CD8-positive, alpha-beta memory T cell (primary cell): ENCODE measurements at places on chromosomes 2 and 18. TPM values are rescaled to one million over a fixed set of nuclear protein-coding genes. Genes with fewer than 3 reads are reported as not detected.

MYOM1 gene
- total RNA-seq, result 1.2 TPM

- peak; percentile 67 for DNase-seq
Measured at GRCh38 chr2:86442642-86443005, 1.5 kb downstream of the KDM3A start.

- no peak for DNase-seq
Measured at GRCh38 chr18:48993586-48993985, 42.8 kb upstream of the SMAD7 start.

DNA sequence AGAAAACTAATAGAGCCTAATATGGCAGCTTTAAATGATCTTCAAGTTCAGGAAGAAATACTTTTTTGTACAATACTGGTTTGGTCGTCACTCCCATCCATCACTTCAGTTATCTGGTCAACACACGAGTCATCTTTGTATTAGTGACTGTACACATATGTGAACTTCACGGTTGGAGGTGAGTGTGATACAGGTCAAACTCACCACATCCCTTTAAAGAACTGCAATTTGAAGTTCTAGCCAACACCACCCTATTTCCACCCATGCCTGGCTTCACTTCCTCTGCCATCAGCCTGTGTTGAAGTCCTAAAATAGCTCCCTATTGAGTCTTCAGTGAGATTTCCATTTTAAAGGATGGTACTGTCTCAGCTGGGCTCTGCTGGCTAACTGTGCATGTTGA is 361.9 kb downstream of the TXNL1 start:
- DNase-seq, result no peak

DNA sequence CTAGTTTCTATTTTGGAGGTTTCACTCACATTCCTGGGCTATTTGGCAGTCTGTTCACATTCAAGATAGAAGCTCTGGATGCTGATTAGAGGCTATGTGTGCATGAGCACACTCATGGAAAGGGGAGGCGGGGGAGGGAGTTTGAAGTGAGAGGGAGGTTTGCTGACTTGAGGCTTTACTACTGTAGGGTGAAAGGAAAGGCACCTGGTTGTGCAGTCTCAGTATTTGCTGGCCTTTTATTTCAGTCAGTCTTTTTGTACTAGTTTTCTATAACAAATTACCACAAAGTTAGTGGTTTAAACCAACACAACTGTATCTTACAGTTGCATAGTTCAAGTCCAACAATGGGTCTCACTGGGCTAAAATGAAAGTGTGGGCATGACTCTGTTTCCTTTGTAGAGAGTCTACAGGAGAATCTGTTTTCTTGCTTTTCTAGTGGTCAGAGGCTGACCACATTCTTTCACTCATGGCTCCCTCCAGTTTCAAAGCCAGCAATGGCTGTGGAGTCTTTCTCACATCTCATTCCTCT is 47.7 kb upstream of the NR4A2 start:
- no peak for DNase-seq

DNA sequence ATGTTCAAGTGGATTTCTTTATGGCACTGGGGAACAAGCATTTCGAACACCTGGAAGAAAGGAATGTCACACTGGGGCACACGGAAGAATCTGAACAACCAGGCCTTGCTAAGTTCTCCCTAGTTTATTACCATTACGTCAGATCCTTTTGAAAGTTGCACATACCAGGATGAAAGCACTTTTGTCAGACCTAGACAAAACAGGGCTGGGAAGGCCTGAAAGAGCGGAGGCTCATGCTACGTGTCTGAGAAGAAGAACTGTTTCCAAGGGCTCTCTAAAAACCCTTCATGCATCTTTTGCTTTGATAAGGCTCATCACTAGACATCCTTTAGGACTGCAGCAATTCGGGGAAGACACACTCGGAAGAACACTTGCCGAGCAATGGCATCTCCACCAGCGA is 15.4 kb upstream of the SLC25A52 start:
- DNase-seq, result no peak

CLEC4F gene
- total RNA-seq, result not detected

- no peak for DNase-seq
Measured at GRCh38 chr18:42030586-42031182, 75.7 kb downstream of the PIK3C3 start.

IGFBP5 gene
- total RNA-seq, result not detected

GRCh38 chr18:79782566-79783308 is 15.0 kb upstream of the KCNG2 start:
- no peak for DNase-seq

GRCh38 chr18:26327062-26327461 is 100.8 kb downstream of the TAF4B start:
- DNase-seq, result no peak

DNA sequence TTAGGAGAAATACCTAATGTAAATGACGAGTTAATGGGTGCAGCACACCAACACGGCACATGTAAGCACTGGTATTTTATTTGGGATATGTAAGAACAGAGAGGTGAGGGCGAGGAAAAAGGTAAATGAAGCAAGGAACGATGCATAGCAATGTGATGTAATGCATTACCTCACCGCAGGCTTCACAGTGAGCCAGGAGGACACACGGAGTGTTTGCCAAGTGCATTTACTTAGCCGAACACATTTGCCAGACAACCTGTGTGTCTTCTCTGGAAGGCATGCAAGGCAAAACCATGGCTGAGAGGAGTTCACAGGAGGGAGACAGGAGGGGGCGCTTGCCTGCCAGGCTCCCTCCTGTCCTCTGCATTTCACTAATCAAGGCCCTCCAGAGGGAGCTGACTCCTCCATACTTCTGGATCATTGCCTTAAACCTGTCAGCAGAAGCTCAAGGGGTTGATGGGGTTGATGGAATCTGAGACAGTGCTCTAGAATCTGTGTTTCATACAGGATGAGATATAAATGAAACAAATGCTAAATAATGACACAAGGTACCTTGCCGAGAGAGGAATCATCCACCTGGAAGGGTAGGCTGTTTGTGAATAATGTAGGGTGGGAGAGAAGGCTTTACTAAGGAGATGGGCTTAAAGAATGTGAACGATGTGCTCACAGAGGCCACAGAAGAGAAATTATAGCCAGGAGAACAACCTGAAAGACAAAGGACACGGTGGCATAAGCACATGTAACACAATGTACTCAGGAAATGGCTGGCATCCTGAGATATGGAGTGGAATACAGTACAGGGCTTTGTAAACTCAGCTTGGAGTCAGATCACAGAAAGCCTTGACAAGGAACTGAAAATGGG is 9.1 kb upstream of the TPRKB start:
- no peak for DNase-seq

- DNase-seq, result no peak
Measured at GRCh38 chr2:184413671-184414229, 184.6 kb upstream of the ZNF804A start.

DNA sequence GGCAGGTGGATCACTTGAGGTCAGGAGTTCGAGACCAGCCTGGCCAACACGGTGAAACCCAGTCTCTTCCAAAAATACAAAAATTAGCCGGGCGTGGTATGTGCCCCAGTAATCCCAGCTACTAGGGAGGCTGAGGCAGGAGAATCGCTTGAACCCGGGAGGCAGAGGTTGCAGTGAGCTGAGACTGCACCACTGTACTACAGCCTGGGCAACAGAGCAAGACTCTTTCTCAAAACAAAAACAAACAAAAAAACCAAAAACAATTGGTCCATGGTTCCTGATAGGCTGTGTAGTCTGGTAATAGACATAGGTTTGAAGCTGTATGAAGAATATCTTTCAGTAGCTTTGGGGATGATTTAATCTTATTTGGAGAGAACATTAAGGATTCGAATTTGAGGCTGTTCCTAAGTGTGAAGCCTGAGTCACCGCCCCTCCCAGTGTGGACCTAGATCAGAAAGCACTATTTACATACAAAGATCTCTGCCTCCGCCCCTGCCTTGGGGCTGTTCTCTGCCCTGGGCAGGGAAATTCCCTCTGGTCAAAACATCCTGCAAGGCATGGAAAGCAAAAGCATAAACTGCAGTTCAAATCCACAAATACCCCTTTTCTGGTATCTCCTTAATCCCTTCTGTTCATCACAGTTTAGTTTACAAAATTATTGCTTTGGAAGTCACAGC is 52.8 kb upstream of the PMAIP1 start:
- DNase-seq, result no peak

- DNase-seq, result no peak
Measured at GRCh38 chr2:144822966-144823365, 303.0 kb upstream of the ZEB2 start.

PLA2R1 gene
- not detected for total RNA-seq

IL1RL1 gene
- 0.35 TPM for total RNA-seq

- DNase-seq, result no peak
Measured at GRCh38 chr2:29323301-29323700, 208.1 kb downstream of the CLIP4 start.

SERPINB7 gene
- total RNA-seq, result not detected

GRCh38 chr2:43484323-43484930 is 111.4 kb downstream of the THADA start:
- DNase-seq, result no peak

DNA sequence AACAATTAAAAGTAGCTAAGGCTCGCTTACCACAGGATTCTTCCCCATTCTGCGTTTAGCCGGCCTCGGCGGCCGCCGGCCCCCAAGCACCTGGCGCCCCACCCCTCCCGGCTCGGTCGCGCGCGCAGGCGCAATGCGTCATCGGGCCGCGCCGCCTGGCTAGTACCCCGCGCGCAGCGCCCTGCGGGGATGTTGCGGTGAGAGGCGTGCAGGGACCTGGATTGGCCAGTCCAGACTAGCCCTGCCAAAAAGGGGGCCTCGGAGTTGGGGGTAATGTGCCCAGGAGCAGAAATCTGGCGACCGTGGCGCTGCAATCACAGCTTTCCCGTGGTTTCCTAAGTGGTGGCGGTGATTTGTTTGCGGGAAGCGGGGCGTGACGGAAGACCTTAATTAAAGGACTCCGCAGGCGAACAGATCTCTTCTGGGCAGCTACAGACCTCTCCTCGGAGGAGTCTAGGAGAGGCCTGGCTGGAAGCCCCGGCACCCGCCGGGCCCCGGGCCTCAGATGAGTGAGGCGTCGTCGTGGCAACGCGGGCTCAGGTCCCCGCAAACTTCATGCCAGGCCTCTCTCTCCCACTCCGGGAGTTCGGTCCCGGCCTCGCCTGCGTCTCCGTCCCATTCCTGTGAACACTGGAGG is 606 bp downstream of the TMEM237 start:
- peak; percentile 80 for DNase-seq

GRCh38 chr2:188577231-188577630 is 285.6 kb downstream of the GULP1 start:
- no peak for DNase-seq

DNA sequence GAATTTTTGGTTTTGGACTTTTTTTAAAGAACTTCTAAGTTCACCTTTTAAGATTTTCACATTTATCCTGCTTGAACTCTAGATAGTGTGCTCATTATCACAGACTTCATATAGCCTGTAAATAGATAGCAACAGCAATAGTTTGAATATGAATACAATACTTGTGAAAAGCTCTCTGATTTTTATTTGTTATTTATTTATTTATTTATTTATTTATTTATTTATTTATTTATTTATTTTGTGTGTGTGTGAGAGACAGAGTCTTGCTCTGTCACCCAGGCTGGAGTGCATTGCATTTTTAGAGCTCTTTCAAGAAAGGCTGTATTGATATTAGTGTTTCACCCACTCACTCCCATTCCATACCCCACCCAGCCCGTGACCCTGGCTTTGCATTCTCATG is 153.6 kb downstream of the CNTNAP5 start:
- no peak for DNase-seq

- DNase-seq, result no peak
Measured at GRCh38 chr2:38037757-38038621, 38.0 kb downstream of the CYP1B1 start.

DNA sequence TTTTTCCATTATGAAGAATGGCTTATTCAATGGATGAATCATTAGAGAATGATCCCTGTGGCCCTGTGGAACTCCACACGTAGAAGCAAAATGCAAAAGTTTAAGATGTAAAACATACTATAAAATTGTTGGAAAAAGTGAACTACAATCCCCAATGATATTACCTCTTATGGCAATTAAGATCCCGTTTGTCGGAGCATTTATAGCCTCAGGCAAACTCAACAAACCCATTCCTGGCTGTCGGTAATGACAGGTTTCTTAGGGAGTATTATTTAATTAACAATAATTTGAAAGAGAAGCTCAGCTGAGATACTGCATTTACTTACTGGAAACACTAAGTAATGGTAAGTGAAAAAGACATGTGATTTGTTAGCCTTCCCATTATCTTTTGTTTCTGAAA is 138.3 kb downstream of the CDH20 start:
- no peak for DNase-seq

- no peak for DNase-seq
Measured at GRCh38 chr2:3432693-3433338, 53.3 kb downstream of the TRAPPC12 start.

UPP2 gene
- total RNA-seq, result not detected

DNA sequence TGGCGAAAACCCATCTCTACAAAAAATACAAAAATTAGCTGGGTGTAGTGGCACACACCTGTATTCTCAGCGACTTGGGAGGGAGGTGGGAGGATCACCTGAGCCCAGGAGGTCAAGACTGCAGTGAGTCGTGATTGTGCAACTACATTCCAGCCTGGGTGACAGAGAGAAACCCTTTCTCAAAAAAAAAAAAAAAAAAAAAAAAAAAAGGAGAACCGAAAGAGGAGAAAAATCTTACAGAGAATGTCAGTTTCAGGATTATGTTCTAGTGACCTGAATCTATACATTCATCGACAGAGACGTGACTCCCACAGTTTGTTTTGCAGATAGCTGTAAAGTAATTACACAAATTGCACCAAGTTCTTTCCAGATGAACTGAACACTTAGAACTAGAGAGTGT is 187.8 kb downstream of the FTCDNL1 start:
- no peak for DNase-seq

DNA sequence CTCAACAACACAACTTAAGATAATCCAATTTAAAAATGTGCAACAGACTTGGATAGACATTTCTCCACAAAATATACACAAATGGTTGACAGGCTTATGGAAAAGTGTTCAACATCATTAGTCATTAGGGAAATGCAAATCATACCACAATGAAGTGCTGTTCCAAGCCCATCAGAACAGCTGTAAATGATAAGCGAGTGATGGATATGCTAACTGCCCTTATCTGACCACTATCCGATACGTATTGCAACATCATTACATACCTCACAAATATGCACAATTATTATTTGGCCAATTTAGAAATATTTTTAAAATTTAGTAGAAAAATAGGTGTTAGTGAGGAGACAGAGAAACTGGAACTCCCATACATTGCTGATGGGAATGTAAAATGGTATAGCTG is 62.2 kb downstream of the PPP4R1 start:
- no peak for DNase-seq

LCLAT1 gene
- 29.9 TPM for total RNA-seq

- DNase-seq, result no peak
Measured at GRCh38 chr2:107001964-107002696, 116.2 kb upstream of the ST6GAL2 start.

TMEM198 gene
- total RNA-seq, result 6.0 TPM

POU3F3 gene
- total RNA-seq, result not detected

GRCh38 chr2:47225061-47225783 is 70.1 kb upstream of the STPG4 start:
- no peak for DNase-seq

ADD2 gene
- 0.74 TPM for total RNA-seq

GRCh38 chr2:25044990-25045389 is 3.1 kb downstream of the EFR3B start:
- no peak for DNase-seq

PDIA6 gene
- 178 TPM for total RNA-seq

GRCh38 chr2:194550702-194551101 is 1106.3 kb upstream of the SLC39A10 start:
- no peak for DNase-seq
